ENCODE measurements at places on chromosomes 7 and 10.

DNA sequence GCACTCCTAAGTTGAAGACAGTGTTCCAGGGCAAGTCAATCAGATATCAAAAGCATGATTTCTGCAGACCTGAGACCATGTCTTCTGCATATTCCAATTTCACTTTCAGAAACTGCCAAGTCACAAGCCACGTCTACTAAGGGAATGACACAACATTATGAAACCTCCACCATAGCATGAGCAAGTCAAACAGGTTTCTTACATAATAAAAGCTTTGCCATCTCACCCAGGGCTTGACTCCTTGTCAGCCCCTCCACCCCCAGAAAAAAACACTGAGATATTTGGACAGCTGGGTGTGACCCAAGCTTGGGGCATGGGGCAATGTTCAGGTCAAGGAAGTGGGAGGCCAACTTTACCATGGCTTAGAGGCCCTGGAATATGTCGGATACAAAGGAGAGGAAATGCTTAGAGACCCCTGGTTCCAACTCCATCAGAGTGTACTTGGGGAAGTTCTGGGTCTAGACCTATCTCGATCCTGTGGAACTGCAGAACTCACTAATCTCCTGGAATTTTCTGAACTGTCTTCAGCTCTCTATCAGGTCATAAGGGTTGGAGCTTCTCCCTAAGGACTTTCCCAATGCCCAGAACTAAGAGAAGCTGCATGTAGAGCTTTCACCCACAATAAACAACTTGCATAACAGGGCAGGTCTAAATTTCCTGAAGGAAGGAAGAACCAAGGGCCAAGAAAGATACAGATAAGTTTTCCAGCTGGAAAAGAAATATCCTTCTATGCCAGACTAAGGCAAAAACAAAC, 80.6 kb upstream of the NAMPT start:
- DNase-seq, result no peak

- no peak for DNase-seq
Measured at GRCh38 chr7:145224775-145225174, 388.9 kb upstream of the TPK1 start.

- DNase-seq, result no peak
Measured at GRCh38 chr7:157358041-157358752, 21.4 kb downstream of the DNAJB6 start.

DNA sequence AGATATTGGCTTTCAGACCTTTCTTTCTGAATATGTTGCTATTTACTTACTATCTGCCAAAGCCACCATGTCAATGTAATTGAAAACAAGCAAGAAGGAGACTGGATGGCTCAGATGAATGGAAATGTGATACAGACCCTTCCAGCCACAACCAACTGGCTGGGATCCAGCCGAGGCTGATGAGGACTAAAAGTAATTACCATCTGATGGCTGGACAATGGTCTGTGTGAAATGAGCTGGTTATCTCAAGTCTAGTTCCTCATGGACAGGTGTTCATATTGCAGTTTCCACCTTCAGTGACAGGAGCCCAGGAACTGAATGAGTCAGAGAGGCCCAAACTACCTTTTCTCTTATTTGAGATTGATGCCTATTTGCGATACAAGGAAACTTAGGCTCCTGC, 267.5 kb downstream of the GATA3 start:
- no peak for DNase-seq

- DNase-seq, result no peak
Measured at GRCh38 chr10:110901954-110902819, 16.8 kb downstream of the BBIP1 start.

GRCh38 chr10:121595351-121595805, 2.9 kb downstream of the FGFR2 start:
- DNase-seq, result no peak

DNA sequence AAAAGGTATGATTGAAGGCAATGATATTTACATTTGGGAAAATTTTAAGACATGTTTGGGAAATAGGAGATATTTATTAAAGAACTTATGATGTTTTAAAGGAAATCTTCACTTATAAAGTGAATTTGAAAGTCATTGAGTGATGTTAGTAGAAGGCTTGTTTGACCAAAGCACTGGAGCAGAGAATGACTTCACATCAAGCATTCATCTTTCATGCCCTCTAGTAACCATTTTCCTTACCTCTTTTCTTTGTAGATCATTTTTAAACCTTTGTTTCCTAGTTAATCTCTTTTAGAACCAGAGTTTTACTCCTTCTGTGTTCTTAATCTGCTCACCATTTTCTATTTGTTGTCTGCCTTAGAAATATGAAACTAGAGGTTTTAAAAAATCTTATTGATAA, 111.3 kb upstream of the FOXP2 start:
- DNase-seq, result no peak

GRCh38 chr7:38318803-38319416, 45.5 kb upstream of the TARP start:
- no peak for DNase-seq

GRCh38 chr10:24762966-24763623, 39.4 kb upstream of the ARHGAP21 start:
- no peak for DNase-seq

- no peak for DNase-seq
Measured at GRCh38 chr10:113519681-113520115, 33.2 kb upstream of the HABP2 start.

- no peak for DNase-seq
Measured at GRCh38 chr10:82801289-82801688, 926.3 kb downstream of the NRG3 start.

- DNase-seq, result no peak
Measured at GRCh38 chr10:133325440-133326222, 11.1 kb downstream of the CALY start.

- no peak for DNase-seq
Measured at GRCh38 chr10:58508316-58508715, 4.4 kb upstream of the BICC1 start.

DNA sequence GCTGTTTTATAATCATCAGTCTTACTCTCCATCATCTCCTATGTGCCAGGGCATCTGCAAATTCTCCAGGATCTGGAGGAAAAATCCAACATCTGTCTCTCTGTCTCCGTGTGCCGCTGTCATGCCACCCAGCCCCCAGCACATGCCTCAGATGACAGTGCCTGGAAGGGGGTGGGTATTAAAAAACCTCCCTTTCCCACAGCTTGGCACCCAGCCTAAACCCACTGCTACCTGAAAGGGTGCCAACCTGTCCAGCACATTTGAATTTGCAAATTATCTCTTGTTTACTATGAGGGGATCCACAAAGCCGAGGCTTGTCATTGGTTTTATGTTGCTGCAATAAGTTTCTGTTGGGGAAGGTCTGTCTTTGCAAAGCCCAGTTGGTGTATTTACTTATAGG, 73.1 kb downstream of the EMX2 start:
- no peak for DNase-seq

- DNase-seq, result no peak
Measured at GRCh38 chr10:12934777-12935176, 66.7 kb downstream of the CCDC3 start.

DNA sequence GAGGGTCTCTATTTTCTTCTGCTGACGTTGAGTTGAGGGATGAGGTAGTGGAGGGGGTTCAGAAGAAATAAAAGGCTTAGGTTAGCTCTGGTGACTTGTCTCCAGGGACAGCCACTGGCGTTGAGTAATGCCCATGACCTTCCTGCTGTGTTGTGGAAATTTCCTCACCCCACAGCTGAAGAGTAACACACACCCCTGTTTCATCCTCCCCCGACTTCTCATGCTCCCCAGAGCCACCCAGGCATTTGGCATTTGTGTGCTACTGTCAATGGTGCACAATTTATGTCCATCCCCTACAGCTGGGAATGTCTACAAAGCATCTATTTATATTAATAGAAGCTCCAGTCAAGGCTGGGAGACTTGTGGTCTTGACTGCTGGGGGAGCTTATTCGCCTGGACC, 4.7 kb upstream of the TMEM72 start:
- no peak for DNase-seq

DNA sequence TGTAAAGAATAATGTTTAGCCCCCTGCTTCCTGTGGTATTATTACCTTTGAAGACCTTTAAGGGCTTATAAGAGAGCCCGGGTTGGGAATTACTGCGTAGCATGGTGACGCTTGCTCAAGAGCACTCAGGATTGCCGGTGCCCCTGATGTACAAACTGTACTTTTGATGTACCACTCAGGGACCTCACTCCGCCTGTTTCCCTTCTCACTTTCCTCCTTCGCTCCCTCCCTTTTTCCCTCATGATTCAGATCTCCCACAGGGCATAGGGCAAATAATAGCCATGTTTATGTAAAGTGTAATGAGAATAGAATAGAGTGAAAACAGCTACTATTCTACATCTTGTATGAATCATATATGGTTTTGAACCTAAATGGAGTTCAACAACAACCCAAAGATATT, 77.8 kb upstream of the PDCD4 start:
- DNase-seq, result no peak

DNA sequence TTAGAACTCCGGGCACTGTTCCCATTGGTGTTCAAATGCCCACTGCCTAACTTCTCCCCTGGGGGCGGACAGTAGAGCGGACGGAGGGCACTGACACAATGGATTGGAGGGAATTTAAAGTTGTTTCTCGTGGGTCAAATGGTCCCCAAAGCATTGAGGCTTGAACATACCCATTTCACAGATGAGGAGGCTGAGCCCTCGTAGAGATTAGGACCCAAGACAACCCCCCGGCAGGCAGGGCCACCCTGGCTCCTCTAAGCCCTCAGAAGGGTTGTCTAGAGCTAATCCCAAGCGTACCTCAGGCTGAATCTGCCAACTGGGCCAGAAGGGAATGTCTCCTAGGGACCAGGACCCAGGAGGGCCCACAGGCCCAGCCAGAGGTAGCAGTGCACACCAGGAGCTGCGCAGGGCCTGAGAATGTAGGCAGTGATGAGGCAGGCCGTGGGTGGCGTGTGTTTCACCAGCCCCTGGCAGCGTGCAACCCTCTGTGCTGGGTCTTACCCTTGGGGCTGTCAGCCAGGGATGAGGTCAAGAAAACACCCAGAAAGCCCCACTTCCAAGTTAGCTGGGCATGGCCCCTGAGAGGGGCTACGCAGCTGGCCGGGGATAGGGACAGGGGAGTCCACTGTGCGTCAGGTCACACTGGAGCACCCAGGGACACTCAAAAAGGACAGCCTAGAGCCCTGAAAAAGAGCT, 5.8 kb downstream of the AIFM2 start:
- no peak for DNase-seq

- no peak for DNase-seq
Measured at GRCh38 chr10:99917963-99918825, 91.6 kb downstream of the DNMBP start.

GRCh38 chr10:95729323-95730055, 26.5 kb upstream of the ENTPD1 start:
- DNase-seq, result no peak

DNA sequence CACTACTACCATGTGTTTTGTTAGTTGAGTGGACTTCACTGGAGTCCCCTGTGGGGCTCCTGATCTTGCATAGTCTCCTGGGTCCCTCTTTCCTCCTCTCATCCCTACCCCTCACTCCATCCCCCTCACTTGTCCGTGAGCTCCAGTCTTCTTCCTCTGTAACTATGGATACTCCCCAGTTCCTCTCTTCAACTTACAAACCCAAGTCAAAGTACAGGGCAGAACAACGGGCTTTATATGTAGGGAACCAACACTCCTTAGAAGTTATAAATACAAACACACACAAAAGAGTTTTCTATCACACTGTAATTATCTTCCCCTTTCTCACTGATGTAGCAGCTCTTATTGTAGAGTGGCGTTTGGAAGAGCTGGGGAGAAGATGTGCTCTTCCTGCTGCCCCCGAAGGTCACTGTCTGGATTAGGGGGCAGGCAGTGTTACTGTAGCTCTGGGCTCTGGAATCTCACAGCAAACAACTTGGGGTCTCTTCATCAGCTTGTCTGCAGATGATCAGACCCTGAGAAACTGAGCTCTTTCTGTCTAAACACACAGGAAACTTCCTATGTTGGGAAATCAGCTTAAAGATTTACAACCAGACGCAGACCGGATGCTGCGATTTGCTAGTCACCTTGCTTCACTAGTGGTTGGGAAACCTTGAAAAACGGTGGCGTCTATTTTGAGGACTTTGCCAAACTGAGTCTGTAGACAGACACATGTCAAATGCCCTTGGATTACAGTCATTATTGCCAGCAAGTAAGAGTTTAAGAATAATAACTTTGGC, 13.6 kb downstream of the SNX10 start:
- DNase-seq, result no peak

GRCh38 chr7:41885748-41886147, 182.9 kb upstream of the INHBA start:
- DNase-seq, result no peak

- DNase-seq, result no peak
Measured at GRCh38 chr7:20140291-20141001, 76.7 kb downstream of the MACC1 start.

DNA sequence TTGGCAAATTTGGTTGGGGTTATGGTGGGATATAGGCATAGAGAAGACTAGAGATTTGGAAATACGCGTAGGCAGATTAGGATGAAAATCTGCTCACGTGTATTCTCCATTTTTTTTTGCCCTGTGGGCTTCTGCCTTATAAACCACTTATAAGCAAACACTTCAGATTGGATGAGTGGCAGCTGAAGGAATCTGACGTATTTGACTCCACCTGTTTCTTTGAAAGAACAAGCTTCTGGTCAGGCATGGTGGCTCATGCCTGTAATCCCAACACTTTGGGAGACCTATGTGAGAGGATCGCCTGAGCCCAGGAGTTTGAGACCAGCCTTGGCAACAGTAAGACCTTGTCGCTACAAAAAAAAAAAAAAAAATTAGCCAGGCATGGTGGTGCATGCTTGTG, 5.1 kb downstream of the STK31 start:
- DNase-seq, result no peak
